ENCODE measurements at places on chromosomes 1 and 21.

DNA sequence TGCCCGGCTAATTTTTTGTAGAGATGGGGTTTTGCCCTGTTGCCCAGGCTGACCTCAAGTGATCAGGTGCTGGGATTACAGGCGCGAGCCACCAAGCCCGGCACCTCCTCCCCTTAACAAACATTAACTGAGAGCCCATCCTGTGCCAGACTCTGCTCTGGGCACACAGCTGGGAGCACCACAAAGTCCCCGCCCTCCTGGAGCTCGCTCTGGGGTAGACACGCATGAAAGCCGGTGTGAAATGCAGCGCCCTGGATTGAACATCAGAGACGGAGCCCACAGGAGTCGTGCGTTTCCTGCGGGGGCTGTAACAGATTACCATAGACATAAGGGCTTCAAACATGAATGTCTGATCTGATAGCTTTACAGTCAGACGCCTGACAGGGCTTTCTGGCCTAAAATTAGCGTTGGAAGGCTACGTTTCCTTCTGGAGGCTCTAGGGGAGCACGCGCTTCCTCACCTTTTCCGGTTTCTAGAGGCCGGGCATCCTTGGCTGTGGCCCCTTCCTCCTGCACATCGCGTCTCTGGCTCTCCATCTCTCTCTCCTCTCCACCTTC, 14.3 kb downstream of the SLC27A3 start:
- DNase-seq = no peak

GRCh38 chr1:157969697-157970485, 23.6 kb upstream of the KIRREL1 start:
- no peak for DNase-seq

DNA sequence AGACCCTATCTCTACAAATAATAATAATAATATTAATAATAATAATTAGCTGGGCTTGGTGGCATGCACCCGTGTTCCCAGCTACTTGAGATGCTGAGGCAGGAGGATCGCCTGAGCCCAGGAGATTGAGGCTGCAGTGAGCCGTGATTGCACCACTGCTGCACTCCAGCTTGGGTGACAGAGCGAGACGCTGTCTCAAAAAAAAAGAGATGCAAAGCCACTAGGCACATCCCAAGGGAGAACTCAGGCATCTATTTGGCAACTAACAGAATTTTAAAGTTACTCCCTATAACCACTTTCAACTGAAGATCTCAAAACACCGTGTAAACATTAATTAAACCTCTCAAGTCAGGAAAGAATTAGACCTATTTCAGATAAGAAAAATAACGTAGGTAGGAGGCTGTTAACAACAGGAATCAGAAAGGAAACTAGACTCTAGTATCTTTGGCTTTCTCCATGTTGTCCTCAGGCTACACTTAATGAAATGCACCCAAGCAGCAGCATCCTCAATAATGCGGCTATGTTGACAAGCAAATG, 3.7 kb downstream of the RNF19B start:
- no peak for DNase-seq

- DNase-seq = no peak
These were observed 412.5 kb upstream of the ADAMTS5 start for GRCh38 chr21:27379354-27379753.

DNA sequence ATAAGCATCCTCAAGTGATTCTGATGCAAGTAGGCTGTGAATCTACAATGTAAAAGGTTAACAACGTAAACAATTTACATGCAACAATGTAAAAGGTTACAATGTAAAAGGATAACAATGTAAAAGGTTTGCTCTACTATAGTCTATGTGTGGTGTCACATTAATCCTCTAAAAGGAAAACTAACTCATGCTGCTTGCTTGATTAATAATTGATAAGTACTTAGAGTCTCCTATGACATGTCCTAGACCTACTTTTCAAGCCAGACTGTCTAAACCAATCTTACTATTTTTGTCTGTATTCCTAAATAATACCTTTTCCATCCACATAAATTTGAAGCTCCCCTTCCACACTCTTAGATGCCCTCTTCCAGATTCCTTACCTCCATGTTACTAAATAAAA, 606.8 kb downstream of the LTN1 start:
- no peak for DNase-seq

DNA sequence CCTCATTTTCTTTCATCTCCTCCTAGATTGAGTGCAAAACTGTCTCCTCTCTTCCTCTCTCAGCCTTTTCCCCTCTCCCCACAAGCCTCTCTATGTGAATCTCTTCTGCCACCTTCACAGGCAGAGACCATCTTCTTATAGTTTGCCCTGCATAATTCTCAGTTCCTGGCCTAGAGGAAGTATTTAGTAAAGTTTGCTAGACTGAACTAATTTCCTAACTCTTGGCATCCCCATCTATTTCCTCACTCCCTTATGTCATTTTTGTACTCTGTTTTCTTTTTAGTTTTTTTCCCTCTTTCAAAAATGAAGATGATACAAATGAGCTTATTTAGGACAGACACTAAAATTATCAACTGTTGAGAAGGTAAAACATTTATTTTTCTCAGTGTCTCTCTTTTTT, 66.0 kb downstream of the XCL2 start:
- no peak for DNase-seq

DNA sequence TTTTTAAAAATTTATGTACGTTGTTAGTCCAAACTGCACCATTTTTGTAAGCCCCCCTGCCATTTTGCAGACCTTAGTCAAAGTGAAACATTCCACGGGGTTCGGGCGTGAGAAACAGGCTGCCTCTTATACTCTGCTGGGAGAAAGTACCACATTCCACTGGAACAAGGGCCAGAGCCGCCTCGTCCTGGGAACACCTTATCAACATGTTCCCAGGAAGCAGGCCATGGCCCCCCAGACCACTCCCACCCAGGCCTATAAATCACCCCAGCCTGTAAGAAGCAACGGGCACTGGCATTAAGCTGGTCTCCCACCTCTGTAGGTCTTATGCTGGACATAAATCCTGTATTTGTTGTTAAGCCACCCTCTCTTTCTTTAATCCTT, 854 bp upstream of the ZRANB2 start:
- DNase-seq = no peak

GRCh38 chr1:206488466-206488865, 18.2 kb downstream of the IKBKE start:
- no peak for DNase-seq

DNA sequence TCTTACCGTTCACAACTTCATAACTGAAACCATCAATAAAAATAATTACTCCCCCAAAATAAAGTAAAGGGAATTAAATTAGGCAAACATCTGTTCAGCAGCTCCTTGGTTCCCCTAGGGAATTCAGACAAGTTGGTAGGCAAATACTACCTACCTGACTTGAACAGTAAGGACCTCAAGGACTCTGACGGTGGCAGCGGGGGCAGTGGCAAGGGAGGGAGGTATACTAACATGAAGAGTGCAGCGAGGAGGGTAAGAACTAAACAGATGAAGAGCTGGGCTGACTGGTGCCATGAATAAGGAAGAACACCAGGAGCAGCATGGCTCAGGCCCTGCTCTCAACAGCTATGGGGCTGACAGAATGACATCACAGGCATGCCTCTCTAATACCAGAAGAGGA, 33.1 kb downstream of the MTOR start:
- DNase-seq = no peak

GRCh38 chr1:43466403-43466802, 12.7 kb upstream of the HYI start:
- no peak for DNase-seq

- no peak for DNase-seq
These were observed 235.2 kb downstream of the SDCCAG8 start for GRCh38 chr1:243490748-243491686.

GRCh38 chr21:37566790-37567615, 200.4 kb downstream of the DYRK1A start:
- DNase-seq = no peak
